ENCODE measurements at places on chromosomes 1 and 21.
A peak's percentile ranks its signal among the peaks of the same experiment; 100 is the strongest.

DNA sequence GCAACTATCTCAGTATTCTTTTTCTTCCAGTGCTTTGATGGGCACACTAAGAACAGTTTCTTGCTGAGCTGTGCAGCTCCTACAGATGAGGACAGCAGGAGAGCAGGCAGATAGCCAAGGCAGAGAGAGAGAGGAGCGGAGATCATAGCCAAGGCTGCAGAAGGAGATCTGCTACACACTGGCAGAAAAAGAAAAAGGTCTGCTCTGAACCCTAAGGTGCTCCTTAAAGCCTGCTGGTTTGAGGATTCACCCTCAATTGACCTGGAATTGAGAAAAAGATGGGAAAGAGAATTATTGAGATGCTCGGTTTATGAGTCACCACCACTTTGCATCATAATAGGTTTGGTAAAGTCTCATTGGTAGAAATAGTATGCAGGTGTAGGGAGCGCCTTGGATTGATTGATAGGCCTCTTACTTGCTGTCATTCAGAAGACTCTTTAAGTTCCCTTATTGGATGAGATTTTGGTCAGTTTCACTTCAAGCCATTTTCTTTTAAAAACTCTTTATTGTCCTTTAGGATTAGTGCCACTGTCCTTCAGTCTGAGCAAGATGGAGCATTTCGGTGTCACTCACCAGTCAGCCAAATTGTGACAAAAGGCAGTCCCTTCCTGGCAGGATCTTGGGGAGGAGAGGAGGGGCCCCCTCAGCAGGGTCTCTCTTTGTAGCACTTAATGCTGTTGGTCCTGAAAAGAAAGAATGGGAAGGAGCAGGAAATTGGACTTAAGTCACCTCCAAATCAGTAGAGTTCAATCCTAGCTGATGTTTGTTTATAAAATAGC, 685.0 kb downstream of the ADGRL2 start:
- no peak for DNase-seq

- DNase-seq = no peak
These were observed 107.8 kb downstream of the LYST start for GRCh38 chr1:235758931-235759330.

DNA sequence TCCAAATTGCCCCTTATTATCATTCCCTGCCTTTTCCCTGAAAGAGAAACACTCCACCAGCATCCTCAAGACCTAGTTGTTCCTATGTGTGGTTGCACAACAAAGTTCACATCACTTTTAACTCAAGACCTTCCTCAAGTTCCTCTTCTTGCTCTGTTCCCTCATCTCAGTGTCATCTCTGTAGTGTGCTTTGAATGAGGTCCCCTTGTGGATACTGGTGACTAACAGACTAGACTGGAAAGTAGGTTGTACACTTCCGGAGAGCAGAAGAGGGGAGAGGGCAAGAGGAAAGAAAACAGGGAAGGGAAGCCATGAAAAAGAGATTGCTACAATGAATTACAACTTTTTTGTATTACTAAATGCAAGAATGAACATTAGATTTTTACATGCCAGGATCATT, 853.8 kb downstream of the USP25 start:
- no peak for DNase-seq

GRCh38 chr1:96388421-96389310, 332.9 kb upstream of the PTBP2 start:
- no peak for DNase-seq

DNA sequence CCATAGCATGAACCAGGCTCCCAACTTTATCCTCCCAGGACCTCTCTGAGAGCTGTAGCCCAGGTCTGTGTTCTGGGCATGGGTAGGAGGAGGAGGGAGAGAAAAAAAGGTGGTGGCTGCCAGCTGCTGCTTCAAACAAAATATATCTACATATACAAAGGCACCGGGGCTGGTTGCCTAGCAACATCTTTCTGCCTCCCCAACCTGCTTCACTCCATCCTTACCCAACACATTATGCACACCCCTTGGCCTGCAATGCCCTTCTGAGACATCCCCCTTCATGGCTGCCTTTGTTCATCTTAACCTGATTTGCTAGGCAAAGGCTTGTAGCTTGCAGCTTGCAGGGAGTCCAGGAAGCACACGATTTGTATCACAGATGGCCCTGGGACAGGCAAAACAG, 27.2 kb upstream of the ATP1A1 start:
- DNase-seq = peak; percentile 61

DNA sequence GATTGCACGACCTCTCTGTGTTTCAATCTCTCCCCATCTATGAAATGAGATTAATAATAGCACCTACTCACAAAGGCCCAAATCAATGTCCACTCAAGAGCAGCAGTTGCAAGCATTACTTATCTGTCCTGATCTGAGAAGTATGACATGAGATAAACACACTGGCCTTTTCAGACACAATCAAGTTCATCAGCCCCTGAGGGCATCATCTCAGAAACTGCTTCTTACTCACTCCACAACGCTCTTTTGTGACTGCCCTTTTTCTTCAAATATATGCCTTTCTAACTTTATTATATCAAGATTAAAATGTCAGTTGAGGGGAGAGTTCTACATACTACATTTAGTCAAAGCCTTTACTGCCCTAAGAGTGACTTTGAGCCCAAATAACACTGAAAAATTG, 371.9 kb upstream of the SPAG17 start:
- DNase-seq = no peak

DNA sequence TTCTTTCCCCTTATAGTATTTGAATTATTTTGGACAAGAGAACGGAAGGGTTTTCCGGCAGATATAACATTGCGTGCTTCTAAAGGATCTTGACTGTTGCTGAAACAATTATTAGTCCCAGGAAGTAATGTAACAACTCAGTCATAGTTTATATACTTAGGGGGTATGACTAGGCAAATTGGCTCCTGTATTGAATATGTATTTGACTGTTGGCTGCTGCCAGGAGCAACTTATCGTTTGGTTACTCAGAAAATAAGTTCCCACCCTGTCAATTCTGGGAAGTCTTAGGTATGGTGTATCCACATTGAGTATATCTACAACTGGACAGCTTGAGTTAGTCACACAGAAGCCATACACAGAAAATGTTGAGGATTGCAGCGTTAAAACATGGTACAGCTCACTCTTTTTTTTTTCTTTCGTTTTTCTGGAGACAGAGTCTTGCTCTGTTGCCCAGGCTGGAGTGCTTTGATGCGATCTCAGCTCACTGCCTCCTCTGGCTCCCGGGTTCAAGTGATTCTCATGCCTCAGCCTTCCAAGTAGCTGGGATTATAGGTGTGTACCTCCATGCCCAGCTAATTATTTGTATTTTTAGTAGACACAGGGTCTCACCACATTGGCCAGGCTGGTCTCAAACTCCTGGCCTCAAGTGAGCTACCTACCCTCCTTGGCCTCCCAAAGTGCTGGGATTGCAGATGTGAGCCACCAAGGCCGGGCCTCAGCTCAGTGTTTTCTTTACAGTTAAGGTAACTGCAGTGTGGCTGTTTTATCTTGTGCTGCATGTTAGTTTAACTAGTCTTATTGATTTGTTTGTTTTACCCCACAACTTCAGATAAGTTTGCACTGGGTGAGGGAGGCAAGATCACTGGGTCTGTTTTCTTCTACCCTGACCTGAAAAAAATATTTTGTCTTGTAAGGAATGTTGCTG, 10.2 kb downstream of the SMAP2 start:
- DNase-seq = no peak

DNA sequence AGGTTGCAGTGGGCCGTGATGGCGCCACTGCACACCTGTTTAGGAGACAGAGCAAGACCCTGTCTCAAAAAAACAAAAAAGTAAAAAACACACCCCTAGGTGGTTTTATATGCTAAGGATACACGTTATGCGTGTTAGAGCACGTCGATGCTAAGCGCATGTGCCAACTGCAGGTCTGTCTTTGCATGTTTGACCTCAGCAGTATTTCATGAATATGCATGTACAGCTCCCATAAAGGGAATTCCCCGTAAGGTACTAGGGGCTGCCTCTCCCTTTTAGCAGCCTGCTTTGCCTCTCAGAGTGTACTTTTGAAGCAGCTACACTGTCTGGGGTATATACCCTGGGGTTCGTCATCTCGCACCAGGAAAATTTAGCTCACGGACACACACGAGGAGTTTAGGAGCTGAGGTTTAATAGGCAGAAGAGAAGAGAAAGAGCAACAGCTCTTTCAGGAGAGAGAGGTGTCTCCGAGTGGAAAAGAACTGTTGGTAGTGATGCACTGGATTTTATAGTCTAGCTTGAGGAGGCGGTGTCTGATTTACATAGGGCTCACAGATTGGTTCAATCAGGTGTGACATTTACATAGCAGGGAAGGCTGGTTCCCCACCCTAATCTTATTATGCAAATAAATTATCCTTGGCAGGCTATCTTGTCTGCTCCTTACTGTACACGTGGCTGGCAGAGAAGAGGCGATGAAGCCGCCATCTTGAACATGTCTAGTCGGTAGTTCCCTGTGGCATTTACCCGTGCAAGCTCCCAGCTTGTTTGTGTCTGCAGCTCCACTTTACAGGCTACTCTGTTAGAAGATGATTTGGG, 4.2 kb upstream of the OTUD3 start:
- no peak for DNase-seq

GRCh38 chr1:115229016-115229415, 109.0 kb downstream of the NGF start:
- DNase-seq = peak; percentile 46

GRCh38 chr1:31877544-31877943, 60.6 kb downstream of the PTP4A2 start:
- DNase-seq = no peak

GRCh38 chr1:48882020-48882419, 105.3 kb upstream of the BEND5 start:
- DNase-seq = no peak

DNA sequence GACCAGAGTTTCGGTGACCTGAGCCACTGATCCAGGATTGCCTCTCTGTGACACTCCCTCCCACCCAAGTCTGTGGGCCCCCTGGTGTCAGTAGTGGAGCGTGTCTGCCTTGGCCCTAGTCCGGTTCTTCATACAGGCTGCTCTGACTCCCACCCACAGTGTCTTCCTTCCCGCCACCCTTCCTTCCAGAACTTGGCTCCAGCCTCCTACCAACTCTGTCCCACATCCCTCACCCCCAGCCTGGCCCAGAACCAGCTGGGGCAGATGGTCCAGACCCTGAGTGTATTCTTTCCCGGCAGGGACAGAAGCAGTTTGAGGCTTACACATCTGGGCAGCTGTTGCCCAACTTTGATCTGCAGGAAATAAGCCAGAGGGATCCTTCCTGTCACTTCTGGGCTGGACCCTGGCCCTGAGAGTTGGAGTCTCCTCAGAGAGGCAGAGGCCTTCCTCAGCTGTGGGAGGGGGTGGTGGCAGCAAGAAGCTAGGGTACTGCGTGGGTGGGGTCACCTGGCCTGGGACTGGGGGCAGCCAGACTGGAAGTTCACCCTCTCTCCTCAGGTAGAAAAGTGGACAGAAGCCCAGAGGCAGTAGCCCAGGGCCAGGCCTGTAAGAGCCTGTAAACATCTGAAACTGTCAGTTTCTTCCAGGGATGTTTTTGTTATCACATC, 43.1 kb upstream of the EPS8L3 start:
- no peak for DNase-seq

- no peak for DNase-seq
These were observed 2.9 kb downstream of the PTPRF start for GRCh38 chr1:43533584-43533983.

DNA sequence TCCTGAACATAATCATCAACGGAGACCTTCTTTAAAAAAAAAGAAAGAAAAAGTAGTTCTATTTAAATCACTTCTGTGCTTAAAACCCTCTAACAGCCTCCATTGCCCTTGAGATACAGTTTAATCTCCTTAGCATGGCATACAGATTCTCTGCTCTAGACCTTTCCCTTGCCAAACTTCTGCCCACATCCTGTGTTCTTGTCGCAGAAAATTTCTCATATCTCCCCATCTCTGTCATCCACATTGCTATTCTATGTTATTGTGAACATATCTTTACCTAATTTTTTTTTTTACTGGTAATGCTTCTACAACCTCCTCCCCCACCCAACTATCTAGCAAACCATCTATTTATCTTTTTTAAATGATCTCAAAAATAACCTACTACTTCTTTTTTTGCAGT, 135.7 kb upstream of the PROX1 start:
- DNase-seq = no peak

DNA sequence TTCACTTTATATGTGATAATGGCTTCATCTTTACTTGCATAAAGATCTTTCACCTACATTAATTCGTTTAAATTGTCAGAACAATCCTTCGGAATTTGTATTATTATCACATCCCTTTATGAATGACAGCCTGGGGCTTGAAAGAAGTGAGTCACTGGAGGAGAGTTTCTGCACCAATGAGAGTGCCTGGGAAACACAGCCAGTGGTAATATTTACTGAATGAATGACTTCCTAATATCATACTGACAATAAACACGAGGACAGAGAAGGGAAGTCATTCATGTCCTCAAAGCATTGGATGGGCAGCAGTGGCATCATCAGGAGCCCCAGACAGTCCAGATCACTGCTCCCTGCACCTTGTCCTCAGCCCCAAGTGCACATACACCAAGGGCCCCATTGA, 40.7 kb upstream of the PDE4B start:
- DNase-seq = no peak

DNA sequence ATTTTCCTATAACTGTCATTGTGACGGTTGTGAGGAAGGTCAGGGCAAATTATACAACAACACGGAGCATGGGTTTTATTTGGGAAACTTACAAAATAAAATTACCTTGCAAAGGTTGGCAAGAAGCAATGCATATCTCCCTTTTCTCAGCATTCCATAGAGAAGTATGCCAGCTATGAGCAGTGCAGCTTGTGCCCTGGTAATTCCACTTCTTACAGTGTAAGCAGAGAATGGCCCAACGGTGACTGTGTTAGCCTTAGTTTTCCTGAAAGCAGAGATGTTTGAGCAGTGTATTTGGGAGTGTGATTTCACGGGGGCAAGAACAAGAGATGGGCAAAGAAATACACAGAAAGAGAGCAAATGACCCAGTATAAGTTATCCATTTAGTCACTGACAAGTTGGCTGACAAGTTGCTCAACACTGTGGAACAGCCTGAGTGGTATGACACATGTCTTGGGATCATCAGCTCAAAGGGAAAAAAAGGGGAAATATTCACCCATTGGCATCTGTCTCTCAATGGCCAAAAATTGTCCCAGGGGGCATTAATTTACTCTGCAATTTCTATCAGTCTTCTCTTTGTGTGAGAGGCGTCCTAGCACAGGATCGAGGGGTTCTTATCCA, 210.9 kb upstream of the NRIP1 start:
- no peak for DNase-seq

GRCh38 chr1:63813829-63814277, 40.0 kb downstream of the ROR1 start:
- DNase-seq = no peak

DNA sequence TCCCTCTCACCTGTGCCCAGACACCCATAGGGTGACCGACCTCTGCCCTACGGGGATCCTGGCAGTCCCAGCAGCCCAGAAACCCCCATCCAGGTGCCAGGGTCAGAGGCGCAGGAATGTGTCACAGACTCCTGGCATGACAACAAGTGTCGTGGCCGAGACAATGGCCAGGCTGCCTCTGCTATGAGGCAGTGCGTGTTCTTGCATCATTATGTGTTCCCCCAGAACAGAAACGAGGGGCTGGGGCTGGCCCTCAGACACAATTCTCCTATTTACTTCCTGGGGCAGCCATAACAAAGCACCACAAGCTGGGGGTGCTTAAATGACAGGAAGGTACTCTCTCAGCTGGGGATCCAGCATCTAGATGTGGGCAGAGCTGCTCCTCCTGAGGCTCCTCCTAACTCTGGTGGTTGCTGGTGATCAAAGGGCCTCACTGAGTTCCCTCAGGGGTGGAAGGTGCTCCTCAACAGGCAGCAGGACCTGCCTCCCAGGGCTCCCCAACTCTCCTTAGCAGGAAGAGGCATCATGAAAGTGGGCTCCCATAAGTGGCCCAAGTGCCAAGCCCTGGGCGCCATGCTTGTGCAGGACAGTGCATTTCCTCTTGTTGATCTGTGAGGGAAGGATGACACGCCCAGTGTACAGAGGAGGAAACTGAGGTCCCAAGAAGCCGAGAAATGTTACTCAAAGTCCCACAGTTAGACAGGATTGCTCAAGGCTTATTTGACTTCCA, 24.2 kb upstream of the BACE2 start:
- no peak for DNase-seq
